ENCODE measurements at places on chromosomes 4 and X. TPM values are rescaled to one million over a fixed set of nuclear protein-coding genes. Genes with fewer than 3 reads are reported as not detected.

DNA sequence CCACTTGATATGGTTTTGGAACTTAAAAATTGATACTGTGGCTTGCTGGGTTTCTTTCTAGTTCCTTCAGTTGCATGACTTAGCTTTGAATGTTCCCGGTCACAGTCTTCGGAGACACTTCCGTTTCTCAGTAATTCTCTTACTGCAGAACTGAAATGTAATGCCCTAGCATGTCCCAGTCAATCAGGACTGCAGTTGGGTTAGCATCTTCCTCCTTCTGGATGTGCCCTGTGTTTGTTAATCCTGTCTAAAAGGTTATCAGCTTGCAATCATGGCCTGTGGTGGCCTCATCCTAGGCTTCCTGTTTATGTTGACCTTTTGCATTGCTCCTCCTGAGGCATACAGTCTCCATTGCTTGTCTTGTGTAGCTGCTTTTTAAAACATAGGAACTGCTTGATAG is 275.9 kb downstream of the ARHGAP10 start:
- H3K27me3 ChIP-seq = no peaks in the 10 kb centered on the region
- peak overlapping the region; percentile 36 for H3K27ac ChIP-seq
- no peak overlapping the region for H3K4me3 ChIP-seq
- H3K36me3 ChIP-seq = no peaks in the 10 kb centered on the region
- DNase-seq = no peak

- DNase-seq = no peak
- no peaks in the 10 kb centered on the region for H3K27me3 ChIP-seq
- H3K4me1 ChIP-seq = no peaks in the 10 kb centered on the region
- no peaks in the 10 kb centered on the region for H3K36me3 ChIP-seq
- no peak overlapping the region for H3K4me3 ChIP-seq
- H3K27ac ChIP-seq = no peak overlapping the region
Observed at GRCh38 chrX:47501226-47502074, 18.4 kb upstream of the ZNF41 start.

- H3K4me3 ChIP-seq = no peak overlapping the region
- H3K27me3 ChIP-seq = no peaks in the 10 kb centered on the region
- DNase-seq = no peak
- no peaks in the 10 kb centered on the region for H3K36me3 ChIP-seq
- H3K27ac ChIP-seq = no peak overlapping the region
Observed at GRCh38 chr4:178745203-178745602, 1303.0 kb upstream of the AGA start.

The MOSPD2 gene
- 14.7 TPM for total RNA-seq

The UGT2B11 gene
- not detected for total RNA-seq

- no peaks in the 10 kb centered on the region for H3K36me3 ChIP-seq
- DNase-seq = no peak
- no peaks in the 10 kb centered on the region for H3K27me3 ChIP-seq
Observed at GRCh38 chrX:45815441-45815840, 614.8 kb upstream of the DIPK2B start.

DNA sequence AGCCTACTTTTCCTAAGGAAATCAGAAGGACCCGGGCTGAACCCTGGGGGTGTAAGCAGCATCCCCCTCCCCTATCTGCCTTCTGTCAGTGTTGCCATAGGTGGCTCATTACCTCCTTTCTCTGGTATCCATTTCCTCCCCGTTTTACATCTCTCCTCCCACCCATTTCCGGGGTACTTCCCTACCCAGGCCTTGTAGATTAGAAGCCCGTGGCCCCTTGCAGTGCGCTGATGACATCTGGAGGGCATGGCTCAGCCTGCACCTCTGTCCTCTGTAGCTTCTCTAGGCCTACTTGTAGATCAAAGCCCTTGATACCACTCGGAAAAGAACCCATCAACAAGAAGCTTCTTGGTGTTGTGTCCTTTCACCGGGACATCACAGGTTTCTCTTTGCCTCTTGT is 71.8 kb downstream of the NBDY start:
- H3K4me3 ChIP-seq = no peak overlapping the region
- peaks cover 8% of the 10 kb centered on the region for H3K4me1 ChIP-seq
- DNase-seq = no peak
- no peaks in the 10 kb centered on the region for H3K36me3 ChIP-seq
- no peak overlapping the region for H3K27ac ChIP-seq
- H3K27me3 ChIP-seq = no peaks in the 10 kb centered on the region

Data from heart left ventricle (tissue), 16 donors.